RCC 7860 (cell line): ENCODE measurements at places on chromosomes 2 and 18.
A peak's percentile ranks its signal among the peaks of the same experiment; 100 is the strongest.

- no peak for DNase-seq
These were observed 133.5 kb upstream of the CDCA7 start for GRCh38 chr2:173221132-173221695.

GRCh38 chr2:21288299-21288698 lies 164.5 kb downstream of the TDRD15 start:
- DNase-seq = no peak

GRCh38 chr2:63194175-63194574 lies 143.5 kb downstream of the OTX1 start:
- no peak for DNase-seq

GRCh38 chr18:13703899-13704298 lies 22.5 kb downstream of the FAM210A start:
- DNase-seq = no peak

DNA sequence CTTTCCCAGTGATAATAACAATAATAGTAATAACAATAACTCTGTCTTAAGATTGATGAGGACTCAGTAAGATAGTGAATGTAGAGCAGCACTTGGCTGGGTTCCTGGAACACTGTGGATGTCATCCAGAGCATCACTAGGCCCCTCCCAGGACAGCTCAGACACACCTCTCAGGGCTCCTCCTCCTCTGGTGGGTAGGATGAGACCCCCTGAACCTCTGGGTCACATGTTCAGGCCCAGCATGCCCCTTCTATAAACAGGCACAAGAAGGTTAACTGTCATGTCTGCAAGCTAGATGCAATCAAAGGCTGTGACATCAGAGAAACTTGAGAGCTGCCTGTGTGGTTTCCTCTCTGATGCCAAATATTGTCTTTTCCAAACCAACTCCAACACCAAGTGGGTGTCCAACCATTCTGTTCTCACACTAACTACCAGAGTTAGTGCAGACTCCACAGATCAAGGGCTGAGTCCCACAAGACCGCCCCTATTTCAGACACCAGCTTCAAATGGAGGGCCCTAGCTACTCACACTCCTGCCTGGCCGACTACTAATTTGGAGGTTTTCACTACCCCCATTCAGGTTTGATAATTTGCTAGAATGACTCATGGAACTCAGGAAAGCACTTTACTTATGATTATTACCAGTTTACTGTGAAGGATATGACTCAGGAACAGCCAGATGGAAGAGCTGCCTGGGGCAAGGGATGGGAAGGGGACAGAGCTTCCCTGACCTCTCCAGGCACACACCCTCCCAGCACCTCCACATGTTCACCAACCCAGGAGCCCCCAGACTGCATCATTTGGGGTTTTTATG lies 46.4 kb upstream of the BZW1 start:
- DNase-seq = peak; percentile 89

DNA sequence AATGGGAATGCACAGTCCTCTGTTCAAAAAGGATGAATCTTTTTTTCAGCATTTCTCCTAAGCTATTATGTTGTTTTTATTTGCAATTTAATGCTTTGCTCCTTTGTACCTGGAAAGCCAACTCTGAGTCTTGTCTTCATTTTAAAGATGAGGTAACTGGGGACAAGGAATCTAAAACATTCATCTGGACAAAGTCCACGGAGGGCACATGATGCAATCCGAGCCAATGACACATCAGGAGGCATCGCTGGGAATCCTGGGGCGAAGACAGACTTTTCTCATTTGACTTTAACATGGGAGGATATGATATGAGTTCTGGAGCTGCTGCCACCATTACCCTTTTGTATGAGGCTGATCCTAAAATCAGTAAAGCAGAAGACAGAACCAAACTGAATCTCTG lies 116.5 kb upstream of the REG3G start:
- no peak for DNase-seq

DNA sequence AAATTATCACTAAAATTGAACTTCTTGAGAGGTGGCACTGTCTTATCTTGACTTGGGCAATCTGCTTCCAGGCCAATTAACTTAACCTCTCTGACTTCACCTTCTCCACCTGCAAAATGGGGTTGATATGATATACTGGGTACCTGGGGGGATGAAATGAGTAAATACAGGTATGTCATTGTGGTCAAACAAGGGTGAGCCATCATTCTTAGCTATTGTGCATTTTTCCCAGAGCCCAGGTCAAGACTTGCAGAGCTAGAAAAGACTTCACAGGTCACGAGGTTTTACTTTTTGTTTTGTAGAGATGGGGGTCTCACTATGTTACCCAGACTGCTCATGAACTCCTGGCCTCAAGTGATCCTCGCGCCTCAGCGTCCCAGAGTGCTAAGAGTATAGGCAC lies 145.0 kb downstream of the PRKCE start:
- DNase-seq = no peak
